GM04504 (cell line): ENCODE measurements at places on chromosomes 6 and 20.

- DNase-seq: no peak
Measured at GRCh38 chr6:5684320-5685053, 322.2 kb downstream of the NRN1 start.

DNA sequence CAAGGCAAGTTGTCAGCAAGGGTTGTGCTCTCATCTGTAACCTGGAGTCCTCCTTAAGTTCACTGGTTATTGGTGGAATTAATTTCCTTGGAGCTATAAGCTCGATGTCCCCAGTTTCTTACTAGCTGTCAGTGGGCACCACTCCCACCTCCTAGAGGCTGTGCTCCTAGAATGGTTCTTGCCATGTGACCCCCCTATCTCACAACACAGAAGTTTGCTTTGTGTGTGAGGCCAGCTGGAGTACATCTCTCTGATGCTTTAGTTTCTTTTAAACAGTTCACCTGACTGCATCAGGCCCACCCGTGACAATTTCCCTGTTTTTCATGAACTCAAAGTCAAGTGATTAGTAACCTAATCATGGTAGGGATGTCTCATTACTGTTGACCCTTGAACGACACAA, 179.1 kb upstream of the SCGN start:
- no peak for DNase-seq

DNA sequence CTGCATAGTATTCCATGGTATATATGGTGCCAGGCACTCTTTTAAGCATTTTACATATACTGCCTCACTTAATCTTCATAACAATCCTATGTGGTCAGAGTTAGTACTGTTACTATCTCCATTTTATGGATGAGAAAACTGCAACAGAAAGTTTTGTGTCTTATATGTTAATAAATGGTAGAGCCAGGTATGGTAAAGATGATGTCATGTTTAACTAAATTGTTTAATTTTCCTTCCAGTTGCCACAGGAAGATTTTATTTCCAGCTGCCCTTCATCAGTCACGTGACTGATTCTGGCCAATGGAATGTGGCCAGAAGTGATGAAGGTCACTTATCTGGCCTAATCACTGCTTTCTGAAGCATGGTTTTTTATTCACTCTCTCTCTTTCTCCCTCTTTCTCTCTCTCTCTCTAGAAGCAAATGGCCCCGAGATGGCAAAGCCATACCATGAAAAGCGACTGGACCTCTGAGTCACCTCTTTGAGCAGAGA, 75.7 kb upstream of the BTBD3 start:
- no peak for DNase-seq

- DNase-seq: peak; percentile 42
Measured at GRCh38 chr6:5866547-5867051, 140.1 kb downstream of the NRN1 start.

DNA sequence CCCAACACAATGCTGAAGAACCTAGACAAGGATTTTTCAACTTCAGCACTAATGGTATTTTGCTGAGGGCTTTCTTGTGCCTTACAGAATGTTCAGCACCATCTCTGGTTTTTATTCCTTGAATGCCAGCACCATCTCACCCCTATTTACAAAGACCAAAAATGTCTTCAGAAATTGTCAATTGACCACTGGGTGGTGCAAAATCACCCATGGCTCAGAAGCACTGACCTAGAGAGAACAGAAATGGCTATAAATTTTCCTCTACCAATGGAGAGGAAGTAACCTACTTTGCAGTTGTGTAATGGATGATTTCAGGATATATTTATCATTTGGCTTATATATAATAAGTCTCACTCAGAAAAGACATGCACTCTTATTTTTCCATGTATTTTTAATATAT, 431.0 kb upstream of the IRAK1BP1 start:
- DNase-seq: peak; percentile 13

DNA sequence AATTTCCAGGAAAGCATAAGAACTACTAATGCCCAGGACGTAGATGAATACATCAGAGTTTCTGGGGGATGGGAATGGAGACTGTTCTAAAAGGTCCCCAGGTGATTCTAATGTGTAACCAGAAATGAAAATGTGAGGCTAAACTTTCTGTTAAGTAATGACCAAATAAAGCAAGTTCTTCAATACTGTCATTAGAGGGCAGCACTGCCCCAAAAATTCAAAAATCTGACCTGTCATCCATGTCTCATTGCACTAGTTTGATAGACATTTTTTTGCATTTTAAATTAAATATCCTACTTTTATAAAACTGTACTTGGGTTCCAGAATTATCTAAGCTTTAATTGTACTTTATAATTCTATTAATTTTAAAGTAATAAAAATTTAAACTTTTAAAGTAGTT, 94.9 kb downstream of the RFX6 start:
- DNase-seq: peak; percentile 3

- no peak for DNase-seq
Measured at GRCh38 chr6:1384549-1385128, 4.7 kb upstream of the FOXF2 start.

- no peak for DNase-seq
Measured at GRCh38 chr6:79250107-79250514, 15.6 kb upstream of the HMGN3 start.
